ENCODE measurements at places on chromosomes 2 and 18.

GRCh38 chr2:1595274-1595673 lies 149.0 kb downstream of the PXDN start:
- no peak for DNase-seq

DNA sequence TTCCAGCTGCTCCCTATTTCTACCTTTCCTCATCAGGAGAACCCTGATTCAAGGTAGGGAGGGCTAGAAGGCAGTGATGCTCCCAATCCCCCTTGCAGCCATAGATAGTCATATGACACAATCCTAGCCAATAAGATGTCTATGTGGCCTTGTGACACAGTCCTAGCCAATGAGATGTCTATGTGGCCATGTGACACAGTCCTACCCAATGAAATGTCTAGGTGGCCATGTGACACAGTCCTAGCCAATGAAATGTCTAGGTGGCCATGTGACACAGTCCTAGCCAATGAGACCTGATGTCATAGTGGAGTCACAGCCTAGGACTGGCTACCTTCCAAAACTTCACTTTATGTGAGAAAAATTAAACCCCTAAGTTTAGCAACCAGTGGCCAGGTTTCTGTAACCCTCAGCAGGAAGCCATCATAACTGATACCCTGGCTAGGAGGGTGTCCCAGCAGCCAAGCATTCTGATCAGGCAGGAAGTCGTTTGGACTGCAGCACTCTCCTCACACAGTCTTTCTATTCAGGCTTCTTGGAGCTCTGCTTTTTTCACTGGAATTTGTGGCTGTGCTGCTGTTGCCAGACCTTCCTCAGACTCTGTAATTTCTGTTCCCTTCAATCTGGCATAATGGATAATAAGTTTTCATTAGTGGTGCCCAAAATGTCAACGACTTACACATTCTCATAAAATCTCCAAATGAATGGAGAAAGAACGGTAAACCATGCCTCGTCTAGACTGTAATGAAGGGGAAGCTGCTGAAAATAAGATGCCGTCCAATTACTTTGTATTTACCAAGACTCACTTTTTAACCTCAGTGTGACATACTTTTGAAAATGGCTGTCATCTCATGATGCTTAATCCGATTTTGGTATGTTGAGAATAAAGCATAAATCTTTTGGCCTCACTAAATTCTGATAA lies 165.0 kb upstream of the NCKAP5 start:
- no peak for DNase-seq

DNA sequence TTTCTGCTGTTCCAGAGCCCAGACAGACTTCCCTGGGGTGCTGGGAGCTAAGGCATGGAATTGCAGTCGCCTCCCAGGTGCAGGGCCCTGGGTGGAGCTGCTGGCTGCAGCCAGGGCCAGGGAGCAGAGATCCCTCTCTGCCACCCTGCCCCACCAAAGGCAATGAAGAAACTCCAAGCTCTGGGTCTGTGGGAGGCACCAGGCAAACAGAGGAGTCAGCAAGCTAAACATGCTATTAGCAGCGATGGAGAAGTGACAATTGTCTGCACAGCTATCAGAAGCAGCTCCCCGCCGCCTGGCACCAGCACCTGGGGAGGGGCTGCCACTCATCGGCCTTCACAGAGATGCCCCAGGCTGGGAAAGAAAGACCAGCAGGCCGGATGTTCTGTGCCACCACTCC lies 28.0 kb upstream of the COX5B start:
- no peak for DNase-seq

DNA sequence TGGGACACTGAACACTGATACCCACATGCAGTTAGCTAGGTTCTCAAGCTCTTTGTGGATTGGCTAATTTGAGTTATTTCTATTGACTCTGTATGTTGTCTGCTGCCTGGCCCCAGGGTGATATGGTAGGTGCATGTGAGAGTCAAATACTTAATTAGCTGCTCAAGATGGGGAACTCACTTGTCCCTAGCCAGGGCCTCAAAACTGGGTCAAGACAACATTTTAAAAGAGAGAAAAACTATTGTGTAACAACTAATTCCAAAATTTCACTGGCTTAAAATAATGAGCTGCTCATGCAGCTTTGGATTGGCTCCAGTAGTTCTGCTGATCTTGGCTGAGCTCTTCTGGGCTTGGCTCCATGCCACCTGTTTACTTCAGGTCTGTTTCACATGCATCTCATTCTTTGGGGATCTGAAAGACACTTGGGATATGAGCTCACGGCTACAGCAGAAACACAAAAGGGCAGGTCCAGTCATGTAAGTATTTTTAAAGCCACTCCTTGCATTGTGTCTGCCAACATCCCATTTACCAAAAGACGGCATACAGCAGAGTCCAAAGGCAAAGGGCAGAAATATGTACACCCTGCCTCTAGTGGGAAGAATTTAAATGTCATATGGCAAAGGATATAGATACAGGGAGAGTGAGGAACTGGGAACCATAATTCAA lies 716.8 kb downstream of the SUCLG1 start:
- no peak for DNase-seq

- DNase-seq, result no peak
Observed at GRCh38 chr2:196750291-196750923, 49.1 kb downstream of the GTF3C3 start.

- no peak for DNase-seq
Observed at GRCh38 chr18:32753656-32754260, 19.1 kb downstream of the KLHL14 start.

DNA sequence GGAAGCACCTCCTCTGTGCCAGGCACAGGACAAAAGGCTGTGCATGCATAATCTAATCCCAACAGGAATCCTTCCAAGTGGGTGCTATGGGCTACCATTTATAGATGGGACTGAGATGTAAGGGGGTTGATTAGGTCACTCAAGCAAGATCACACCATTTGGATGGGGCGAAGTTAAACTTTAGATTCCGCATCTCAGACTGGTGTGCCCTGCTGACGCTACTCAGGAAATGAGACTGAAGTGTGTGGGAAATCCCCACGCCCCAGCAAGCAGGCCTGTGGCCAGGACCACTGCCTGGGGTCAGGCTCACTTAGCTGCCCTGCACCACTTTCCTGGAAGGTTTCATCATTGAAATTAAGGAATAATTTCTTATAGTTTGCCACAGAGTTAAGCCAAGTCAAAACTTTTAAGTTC lies 70.5 kb upstream of the PPP1CB start:
- no peak for DNase-seq

DNA sequence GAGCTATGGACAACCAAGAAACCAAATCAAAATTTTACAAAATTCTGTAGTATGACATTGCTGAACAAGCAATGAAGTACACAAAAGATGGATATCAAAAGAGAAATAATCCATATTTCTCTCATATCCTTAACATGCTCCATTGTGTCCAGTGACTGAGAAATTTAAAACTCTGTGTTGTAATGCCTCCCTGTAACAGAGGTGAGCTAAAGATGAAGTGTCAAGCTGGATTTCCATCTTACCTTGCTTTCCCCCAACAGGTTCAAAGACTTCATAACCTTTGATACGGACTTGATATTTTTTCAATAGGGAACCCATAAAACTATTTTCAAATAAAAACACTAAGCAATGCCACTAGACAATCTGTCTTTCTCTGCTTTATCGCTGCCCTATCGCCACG lies 95.7 kb upstream of the SERTAD2 start:
- DNase-seq, result no peak

- no peak for DNase-seq
Observed at GRCh38 chr18:22309191-22309590, 108.5 kb downstream of the CTAGE1 start.

GRCh38 chr18:22283397-22283796 lies 114.0 kb downstream of the GATA6 start:
- DNase-seq, result no peak

DNA sequence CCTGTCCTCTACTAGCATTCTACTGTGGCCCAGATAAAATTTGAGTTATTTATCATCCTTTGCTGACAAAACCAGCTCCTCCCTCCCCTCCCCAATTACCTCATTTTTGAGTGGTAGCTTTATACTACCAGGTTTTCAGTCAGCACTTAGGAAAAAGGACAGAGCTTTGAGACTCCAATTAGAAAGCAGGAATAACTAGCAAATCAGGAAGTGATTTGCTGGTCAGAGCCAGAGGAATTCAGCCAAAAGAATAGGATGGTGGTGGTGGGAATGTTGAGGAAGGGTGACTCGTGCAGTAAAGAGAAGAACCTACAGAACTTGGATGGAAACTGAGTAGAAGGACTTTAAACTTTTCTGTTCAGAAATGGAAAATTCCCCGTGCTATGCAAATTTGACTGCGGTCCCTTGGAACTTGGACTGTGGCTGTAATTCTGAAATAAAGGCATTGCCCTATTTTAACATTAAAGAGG lies 3.7 kb downstream of the MYL12B start:
- DNase-seq, result no peak

DNA sequence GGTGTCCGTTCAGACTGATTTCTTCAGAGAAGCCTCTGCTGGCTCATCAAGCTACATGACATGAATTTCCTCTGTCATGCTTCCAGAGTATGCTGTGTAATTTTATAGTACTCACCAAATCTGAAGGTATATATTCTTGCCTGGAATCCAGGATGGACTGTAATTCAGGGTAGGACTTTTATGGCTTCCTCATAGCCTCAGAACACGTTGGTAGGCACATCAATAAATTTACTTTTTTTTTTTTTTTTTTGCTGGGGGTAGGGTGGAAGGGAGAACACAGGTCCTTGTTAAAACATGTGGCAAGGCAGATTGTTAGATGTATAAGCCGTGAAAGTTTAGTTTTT lies 34.4 kb downstream of the MTA3 start:
- no peak for DNase-seq

DNA sequence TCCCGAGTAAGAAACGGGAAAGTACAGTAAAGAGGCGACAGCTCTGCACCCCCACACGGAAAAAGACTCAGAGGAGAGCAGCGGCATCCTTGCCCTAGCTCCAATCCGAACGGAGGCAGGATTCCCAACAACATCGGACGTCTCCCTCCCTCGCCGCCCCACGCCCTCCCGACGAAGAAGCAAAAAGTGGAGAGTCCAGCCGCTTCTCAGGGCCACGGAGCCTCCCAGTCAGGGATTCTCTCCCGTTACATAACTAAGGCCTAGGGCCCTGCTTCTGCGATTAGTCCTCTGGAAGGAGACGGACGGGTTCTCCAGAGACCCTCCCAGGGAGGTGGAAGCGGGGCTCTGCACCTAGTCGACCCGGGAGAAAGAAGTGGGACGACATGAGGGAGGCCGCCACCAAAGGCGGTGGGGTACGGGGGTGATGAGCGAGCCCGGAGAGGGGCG lies 587 bp downstream of the SUMO1 start:
- DNase-seq, result peak; percentile 29

- no peak for DNase-seq
Observed at GRCh38 chr2:205646680-205647079, 35.6 kb upstream of the NRP2 start.

DNA sequence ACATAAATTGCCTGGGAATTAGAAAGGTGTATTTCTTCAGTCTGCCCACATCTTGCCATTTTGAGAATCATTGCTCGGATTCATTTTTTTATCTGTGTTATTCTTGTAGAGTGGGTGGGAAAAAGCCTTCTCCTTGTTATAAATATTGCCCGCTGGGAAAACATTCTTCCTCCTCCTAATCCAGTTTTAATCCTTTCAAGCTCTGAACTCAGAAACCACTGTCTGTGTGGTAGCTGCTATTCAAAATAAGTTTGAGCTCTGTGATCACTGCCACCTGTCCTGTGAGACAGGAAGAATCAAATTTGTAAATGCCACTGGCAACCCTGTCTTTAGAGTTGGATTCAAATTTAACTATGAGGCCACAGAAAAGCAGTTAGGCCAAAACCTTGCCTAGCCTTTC lies 1875.2 kb upstream of the PIK3C3 start:
- no peak for DNase-seq

DNA sequence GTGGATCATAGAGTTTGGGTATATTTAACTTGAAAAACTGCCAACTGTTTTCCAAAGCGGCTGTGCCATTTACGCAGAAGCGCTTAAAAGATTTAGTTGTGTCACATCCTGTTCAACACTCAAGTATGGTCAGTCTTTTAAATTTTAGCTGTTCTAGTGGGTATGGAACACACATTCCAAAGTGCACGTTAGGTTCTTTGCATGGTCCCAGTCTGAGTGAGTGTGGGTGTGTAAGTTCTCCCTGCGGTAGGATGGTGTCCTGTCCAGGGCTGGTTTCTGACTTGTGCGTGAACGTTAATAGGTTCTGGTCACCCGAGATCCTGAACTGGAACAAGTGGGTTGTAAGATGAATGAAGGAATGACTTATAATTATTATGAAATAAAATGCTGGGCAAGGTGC lies 28.4 kb upstream of the IL36G start:
- DNase-seq, result no peak

GRCh38 chr2:234377761-234378391 lies 119.0 kb downstream of the ARL4C start:
- DNase-seq, result no peak

DNA sequence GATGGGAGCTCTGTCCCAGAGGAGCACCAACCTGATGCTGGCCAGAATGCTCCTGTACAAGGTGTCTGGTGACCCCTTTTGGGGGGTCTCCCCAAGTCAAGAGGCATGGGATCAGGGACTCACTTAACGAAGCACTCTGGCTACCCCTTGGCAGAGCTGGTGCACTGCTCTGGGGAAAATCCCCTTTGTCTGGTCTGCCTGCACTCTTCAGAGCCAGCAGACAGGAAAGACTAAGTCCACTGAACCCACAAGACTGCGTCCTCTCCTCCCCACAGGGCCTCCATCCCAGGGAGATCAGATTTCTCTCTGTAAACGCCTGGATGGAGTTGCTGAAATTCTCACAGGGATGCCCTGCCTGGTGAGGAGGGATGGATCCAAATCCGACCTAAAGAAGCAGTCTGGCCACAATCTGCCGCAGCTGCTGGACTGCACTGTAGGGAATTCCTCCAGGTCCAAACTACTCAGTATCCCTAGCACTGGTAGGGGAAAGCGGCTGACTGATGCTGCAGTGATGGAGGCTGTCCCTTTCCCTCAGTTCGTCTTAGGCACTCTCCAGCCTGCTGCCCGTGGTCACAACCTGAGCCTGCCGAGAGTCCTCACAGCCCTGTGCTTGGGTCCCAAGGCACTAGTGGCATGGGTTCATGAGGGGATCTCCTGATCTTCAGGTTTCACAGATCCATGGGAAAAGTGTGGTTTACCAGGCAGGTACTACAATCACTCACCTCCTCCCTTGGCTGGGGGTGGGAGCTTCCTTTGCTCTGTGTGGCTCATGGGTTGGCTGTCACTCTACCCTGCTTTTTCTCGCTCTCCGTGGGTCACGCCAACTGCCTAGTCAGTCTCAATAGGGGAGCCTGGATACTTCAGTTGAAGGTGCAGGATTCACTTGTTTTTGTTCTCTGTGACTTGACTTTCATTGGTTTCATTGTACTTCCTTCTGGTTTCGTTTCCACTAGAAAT lies 98.6 kb downstream of the SLC4A10 start:
- no peak for DNase-seq

DNA sequence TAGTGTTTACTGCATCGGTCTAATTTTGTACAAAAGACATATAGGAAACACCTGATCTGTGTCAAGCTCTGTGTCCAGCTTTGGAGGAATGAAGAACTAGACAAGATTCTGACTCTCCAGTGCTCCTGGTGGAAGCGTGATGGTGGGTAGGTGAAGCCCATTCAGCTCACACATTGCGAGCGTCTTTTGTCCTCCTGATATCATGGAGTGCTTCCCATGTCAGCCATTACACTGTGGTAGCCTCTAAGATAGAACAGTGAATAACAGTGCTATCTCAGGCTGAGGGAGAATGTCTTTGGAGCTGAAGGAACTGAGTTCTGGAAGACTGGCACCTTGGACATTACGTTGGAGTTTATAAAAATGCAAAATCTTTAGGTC lies 350.2 kb downstream of the CYRIA start:
- no peak for DNase-seq

GRCh38 chr2:112054847-112055729 lies at the start of gene TMEM87B:
TMEM87B (plus strand) TSS chr2:112055269; CDS start chr2:112055592, 323 bp downstream.
- peak; percentile 95 for DNase-seq

GRCh38 chr2:239889641-239890121 lies 135.5 kb downstream of the NDUFA10 start:
- DNase-seq, result no peak

- DNase-seq, result peak; percentile 62
Observed at GRCh38 chr2:160367887-160368286, 125.7 kb downstream of the RBMS1 start.

All from COLO829 (cell line).